ENCODE measurements at places on chromosomes 6 and 20. TPM values are rescaled to one million over a fixed set of nuclear protein-coding genes. Genes with fewer than 3 reads are reported as not detected.

The DEF6 gene
- 117 TPM for total RNA-seq

The NMBR gene
- not detected for total RNA-seq

The DDX43 gene
- 0.97 TPM for total RNA-seq

DNA sequence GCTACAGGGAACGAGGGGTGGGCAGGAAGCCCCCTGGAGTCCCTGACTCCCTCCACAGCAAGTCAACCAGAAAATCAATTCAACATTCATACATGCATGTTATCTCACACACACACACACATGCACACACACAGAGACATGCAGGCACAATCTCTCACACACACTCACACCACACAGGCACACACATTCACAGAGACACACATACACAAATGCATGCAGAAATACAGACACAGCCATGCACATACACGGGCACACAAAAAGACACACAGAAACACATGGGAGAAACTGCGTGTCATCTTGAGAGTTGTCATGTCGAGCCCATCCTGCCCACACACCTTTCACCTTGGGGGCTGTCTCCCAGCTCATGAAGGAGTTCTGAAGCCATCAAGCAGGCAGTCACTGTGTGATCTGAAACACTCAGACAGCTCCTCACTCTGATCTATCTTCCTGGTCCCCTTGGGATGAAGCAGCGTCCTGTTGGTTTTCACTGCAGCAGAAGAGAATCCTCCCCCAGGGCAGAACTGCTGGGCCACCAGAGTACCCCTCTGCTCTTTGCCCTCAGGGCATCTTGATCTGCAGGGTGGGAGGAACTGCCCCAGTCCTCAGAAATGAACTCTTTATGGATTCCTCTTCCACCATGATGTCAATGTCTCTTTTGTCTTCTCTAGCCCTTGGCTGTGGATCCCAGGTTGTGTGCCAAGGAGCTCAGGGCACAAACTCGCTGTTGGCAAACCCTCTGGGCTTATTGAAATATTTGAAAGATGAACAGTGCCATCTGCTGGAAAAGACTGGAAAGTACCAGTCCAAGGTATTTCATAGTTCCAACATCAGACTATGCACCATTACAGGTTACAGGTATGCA, 8.8 kb downstream of the RAET1L start:
- ATAC-seq = peak; percentile 76

DNA sequence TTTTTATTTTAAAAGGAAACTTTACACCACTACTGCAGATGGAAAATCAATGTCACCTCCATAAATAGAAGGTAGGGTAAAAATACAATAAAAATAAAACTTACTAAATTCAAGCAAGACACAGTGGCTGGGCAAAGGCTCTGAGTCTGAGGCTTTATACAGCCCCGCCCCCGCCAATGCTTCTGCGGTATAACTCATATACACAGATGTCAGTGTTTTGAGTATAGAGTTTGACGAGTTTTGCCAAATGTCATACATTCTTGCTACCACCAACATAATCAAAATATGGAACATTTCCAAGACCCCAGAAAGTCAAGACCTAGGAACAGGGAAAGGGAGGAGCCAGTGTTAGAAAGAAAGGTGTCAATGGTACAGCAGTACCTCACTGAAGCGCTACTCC, 12.8 kb downstream of the NFATC2 start:
- peak; percentile 40 for ATAC-seq

- peak; percentile 61 for ATAC-seq
Measured at GRCh38 chr20:44747166-44748004, 1.7 kb downstream of the KCNK15 start.

DNA sequence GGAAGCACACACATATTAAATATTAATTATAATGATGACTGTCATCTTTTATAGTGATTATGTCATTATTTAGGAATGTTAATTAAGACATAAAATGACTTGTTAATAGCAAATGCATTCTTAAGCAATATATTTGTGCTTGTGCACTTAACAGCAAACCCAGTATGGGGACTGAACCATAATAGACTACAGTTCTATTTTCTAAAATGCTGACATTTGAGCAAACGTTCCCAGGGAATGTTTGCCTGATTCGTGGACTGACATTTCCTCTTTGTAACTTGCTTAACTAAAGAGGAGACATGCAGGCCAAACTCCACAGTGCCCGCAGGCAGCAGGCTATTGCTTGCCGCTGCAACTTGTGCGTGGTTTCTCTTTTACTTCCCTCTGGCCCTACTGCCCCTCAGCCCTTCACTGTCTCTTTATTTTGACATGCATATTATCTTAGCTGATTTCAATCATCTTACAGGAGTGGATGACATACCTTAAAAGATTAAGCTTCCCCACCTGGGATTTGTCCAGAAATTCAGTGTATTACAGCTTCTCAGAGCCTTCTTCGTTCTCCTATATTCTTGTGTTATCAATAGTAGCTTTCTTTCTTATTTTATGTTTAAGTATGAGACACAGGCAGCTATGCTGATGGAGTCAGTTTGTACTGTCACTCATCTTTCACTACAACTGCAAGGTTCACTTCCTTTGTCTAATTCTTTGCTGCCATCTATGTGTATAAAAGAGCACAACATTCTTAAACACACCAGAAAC, 141.5 kb downstream of the GMDS start:
- peak; percentile 46 for ATAC-seq

Measured in activated T-helper 17 cell treated with anti-CD3 and anti-CD28 coated beads, Interleukin-2, amount 50 U/mL, for 72 hours (primary cell).